ENCODE measurements at places on chromosomes 4 and X. TPM values are rescaled to one million over a fixed set of nuclear protein-coding genes. Genes with fewer than 3 reads are reported as not detected.

The LONRF3 gene
- 8.8 TPM for total RNA-seq

GRCh38 chrX:129996120-129996519 lies 13.7 kb downstream of the BCORL1 start:
- no peak for DNase-seq

The PKD2 gene
- total RNA-seq, result 21.5 TPM

GRCh38 chrX:65932173-65933084 lies 107.5 kb downstream of the VSIG4 start:
- no peak for DNase-seq

- no peak for DNase-seq
Observed at GRCh38 chr4:85673540-85673939, 198.6 kb downstream of the ARHGAP24 start.

- DNase-seq, result no peak
Observed at GRCh38 chr4:105357258-105357980, 116.4 kb downstream of the PPA2 start.

GRCh38 chrX:8484360-8484949 lies 19.8 kb downstream of the VCX3B start:
- DNase-seq, result no peak

- DNase-seq, result no peak
Observed at GRCh38 chrX:69093960-69094871, 71.0 kb downstream of the PJA1 start.

- DNase-seq, result peak; percentile 46
Observed at GRCh38 chrX:68941385-68941952, 112.6 kb downstream of the EFNB1 start.

DNA sequence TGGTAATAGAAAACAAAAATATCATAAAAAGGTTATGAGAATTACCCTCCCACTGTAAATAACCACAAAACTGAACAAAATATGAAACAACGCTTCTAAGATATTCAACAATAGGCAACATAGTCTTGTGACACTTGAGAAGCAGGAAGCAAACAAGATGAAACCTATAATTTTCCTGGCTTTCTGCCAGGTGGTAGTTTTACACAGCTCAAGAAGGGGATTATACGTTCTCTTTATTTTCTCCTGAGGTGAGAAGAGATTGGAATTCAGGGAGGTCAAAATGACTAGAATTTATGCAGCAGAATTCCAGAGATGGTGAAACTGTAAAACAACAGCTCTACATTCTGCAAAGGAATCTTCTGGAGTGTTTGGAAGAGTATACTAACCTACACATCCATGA lies 186.0 kb downstream of the HHIP start:
- DNase-seq, result no peak

- no peak for DNase-seq
Observed at GRCh38 chrX:101051153-101051548, 760 bp downstream of the TRMT2B start.

- no peak for DNase-seq
Observed at GRCh38 chr4:76689145-76689817, 208.7 kb downstream of the SOWAHB start.

GRCh38 chr4:17490575-17491059 lies 21.3 kb downstream of the QDPR start:
- DNase-seq, result no peak

- DNase-seq, result no peak
Observed at GRCh38 chr4:48722509-48723446, 57.3 kb downstream of the FRYL start.

The ZNF280C gene
- 2.3 TPM for total RNA-seq

GRCh38 chr4:148447681-148448080 lies 5.5 kb upstream of the NR3C2 start:
- DNase-seq, result no peak
